ENCODE measurements at places on chromosomes 3 and 15.

DNA sequence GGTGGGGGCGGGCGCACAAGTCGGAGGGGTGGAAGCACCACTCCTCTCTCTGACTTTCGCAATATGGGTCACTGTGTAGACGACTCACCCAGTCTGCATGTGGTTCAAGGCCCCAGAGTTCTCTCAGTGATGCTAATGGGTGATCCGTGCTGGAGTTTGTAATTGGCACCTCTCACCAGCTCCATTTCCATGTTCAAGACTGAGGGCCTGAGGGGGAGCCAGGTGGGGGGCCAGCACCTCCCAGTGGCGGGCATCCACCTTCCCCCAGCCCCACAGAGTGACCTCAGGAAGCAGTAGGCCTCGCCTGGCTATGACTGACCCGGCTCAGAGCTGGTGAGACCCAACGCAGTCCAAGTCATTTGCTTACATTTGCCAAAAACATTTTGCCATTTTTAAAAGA is 230.0 kb upstream of the ST8SIA2 start:
- DNase-seq: no peak

DNA sequence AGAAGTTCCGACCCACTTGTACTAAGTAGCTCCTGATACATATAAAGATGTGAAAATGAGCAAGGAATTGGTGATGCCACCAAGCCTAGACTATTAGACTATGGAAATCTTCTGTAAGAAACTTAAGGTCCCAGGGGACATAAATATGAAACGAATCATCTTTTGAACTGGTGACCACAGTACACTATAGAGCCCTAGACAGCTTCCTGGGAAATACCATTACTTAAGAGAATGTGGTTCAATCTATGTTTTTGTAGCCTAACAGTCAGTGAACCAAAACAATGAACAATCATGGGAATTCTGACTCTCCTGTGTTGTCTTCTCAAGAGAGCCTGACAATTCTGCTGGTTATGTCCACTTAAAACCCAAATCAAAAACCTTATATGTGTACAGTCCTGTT is 191.6 kb downstream of the GREM1 start:
- no peak for DNase-seq

DNA sequence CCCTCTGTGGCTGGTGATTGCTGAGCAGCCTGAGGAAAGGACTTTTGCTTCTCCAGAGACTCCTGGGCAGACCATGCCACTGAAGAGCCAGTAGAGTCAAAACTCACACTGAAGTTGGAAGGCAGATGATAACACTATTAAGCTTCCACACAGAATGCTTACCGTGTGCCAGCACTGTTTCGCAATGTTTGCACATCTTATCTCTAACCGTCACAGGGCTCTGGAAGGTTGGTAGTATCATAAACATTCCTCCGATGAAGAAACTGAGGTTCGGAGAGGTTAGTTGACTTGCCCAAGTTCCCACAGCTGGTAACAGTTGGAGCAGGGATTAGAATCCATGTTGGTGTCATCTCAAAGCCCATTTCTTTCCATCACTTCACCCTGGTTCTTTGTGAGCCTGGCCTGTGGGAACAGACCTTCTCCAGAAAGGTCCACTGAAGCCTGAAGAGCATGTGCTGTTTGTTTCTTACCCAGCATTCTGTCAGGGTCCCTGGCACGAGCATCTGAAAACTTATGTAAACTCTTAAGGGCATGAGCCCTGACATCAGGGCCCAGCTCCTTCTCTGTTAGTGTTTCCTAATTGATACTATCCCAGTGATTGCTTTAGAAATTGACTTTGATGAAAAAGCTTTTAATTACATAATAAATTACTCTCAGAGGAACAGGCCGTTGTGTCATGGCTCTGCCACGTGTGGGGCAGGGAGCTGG is 77.0 kb upstream of the PRR23C start:
- no peak for DNase-seq

GRCh38 chr3:119310071-119310470 is 15.9 kb downstream of the ARHGAP31 start:
- no peak for DNase-seq

- peak; percentile 55 for DNase-seq
Observed at GRCh38 chr3:136195258-136196063, 674 bp downstream of the MSL2 start.

DNA sequence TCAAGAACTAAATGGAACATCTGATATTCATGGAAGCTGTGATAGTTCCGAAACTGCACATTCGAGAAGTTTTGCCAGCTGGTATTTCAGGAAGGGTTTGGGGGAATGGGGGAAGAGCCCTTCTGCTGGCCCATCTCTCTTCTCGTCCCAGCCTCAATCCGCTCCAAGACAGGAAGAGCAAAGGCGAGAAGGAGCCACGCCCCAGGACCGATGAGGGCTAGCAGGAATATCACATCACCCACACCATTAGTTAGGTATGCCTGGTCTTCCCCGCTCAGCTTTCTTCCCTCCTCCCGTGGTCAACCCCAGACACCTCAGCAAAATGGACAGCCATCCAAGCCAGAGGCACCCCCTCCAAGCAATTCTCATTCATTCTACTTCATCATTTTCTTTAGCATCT is 14.9 kb upstream of the PCSK6 start:
- no peak for DNase-seq

DNA sequence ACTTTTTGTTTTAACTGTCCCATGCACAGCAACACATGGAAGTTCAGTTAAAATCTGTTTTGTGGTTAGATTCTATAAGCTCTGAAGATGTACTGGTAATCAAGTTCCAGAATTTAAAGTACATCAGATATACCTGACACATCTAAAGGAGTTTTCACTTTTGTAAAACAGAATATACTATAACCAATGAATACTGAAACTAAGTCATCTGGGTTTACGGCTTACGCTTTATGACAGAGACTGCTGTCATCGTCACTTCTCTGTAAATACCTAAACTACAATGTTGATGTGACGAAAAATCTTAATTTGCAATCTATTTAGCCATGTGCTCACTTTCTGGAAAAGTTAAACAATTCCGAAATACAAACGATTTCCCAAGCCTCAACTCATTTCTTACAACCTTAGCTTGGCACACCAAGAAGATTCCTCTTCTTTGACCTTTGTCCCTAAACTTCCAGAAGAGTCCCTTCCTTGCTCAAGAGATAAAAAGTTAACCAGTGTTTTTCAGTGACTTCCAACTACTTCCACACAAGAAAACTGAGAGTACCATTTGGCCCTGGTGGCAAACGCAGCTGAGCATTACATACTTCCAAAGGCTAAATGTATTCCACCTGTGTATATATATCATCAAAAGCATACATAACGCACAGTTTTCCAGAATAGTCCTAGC is 56.8 kb upstream of the NEK10 start:
- DNase-seq: no peak

GRCh38 chr15:90099072-90099867 is 3.0 kb downstream of the IDH2 start:
- DNase-seq: no peak

DNA sequence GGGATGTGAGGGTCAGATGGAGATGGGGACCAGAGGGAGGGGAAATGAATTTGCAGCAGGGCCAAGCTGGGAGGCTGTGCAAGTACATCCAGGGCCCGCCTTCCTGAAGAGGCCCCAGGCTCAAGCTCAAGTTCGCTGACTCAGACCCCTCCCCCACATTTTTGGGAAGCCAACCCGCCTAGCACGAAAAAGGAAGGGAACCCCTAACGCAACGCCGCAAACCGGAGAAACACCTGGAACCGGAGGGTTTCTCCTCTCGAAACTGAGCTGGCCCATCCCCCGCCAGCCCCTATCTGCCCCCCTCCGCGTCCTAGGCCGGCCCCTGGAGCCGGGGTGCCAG is 624 bp downstream of the AP3B2 start:
- no peak for DNase-seq

DNA sequence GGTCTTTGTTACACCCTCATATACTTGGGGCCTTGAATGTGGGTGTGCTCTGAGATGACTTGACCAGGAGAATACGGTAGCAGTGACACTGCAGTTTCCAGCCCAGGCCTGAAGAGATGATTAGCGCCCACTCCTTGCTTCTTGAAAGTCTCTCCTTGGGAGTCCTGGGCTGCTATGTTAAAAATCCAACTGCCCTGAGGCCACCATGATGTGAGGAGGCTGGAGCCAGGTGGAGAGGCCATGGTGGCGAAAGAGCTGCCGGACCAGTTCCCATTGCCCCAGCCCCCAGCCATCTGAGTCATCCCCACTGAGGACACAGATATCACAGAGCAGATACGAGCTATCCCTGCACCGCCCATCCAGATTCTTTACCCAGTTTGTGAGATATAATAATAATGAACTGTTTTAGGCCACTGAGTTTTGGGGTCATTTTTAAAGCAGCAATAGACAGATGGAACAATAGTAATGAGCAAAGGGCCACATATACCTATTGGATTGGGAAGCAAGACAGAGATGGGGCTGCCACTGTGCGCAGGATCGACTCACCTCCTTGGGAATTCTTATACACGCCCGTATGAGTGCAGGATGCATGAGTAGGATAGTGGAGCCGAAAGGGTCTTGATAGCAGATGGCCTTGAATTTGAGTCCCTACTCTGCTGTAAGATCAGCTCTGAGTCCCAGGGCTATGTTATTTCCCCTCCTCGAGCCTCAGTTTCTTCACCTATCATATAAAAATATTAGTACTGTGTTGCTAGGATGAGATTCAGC is 12.1 kb upstream of the GATA2 start:
- DNase-seq: no peak

DNA sequence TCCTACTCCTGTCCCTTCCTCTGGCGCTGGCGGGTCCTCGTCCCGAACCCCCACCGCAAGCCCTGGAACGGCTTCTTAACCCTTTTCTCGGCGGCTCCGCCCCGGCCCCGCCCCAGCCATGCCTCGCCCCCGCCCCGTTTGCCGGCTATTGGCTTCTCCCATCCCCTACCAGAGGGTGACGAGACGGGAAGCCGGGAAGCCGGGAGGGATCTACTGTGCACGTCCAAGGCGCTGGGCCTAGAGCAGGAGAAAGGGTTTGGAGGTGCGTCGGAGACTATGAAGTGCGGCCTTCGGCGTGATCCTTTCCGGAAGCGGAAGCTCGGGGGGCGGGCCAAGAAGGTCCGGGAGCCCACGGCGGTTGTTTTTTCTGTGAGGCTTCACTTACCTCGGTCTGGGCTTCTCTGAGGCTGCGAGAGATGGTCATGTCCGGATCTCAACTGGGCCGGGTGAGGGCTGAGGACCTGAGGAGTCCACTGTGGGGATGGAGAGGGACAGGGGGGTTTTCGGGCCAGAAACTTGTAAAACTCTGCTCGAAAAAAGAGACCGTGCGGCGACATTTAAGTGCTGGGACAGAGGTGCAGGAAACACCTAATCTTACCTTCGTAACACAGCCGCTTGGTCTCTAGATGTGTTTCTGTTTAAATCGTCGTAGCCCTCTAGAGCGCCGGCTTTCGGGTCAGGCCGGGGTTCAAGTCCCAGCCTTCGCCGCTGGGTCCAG is 21.4 kb downstream of the ROPN1B start:
- DNase-seq: peak; percentile 28

GRCh38 chr15:52078876-52079700 is 33.5 kb downstream of the BCL2L10 start:
- peak; percentile 47 for DNase-seq

- no peak for DNase-seq
Observed at GRCh38 chr3:3334491-3334890, 155.0 kb upstream of the CRBN start.

DNA sequence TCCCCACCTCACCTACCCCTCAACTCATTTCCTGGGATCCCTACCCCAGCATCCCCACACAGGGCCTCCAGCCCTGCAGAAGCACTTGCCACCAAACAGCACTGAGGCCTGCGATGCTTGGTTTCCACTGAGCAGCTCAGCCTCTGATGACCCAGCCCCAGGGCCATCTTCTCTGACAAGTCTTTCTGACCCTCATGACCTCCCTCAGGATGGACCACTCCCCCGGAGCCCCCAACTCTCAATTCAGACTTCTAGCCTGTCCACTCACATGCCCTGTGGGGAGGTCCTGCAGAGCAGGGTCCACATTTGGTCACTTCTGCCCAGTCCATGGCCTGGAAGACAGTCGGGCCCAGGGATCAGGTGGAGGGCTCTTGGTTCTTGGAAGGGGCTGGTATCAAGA is 63.4 kb upstream of the SPATA12 start:
- no peak for DNase-seq

GRCh38 chr15:79853492-79854328 is 43.1 kb downstream of the MTHFS start:
- peak; percentile 35 for DNase-seq

- no peak for DNase-seq
Observed at GRCh38 chr3:30620402-30621360, 14.3 kb downstream of the TGFBR2 start.

DNA sequence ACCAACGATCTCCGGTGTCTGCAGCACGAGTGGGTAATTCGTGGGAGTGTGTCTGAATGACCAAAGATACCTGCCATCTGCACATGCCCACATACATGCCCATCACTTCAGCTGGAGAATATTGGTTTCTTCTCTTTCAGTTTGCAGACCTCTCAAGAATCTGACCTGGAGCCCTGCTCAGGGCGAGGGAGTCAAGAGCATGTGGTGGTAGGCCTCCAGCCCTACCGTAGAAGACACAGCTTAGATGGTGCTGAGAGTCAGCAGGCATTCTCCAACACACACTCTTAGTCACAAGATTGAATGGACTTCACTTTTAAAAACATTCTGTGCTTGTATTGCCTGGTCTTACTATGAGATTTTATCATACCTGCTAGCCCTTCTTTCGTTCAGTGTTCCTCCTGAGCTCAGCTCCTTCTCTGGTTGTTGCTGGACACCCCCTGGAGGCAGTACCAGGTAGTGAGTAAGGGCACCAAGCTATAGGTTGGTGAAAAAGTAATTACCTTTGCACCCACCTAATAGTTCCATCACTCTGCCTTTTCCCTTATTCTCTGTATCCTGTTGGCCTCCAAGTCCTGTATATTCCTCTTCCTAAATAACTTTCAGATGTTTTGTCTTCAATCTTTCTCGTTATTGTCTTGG is 252.0 kb downstream of the CACNA2D3 start:
- no peak for DNase-seq

DNA sequence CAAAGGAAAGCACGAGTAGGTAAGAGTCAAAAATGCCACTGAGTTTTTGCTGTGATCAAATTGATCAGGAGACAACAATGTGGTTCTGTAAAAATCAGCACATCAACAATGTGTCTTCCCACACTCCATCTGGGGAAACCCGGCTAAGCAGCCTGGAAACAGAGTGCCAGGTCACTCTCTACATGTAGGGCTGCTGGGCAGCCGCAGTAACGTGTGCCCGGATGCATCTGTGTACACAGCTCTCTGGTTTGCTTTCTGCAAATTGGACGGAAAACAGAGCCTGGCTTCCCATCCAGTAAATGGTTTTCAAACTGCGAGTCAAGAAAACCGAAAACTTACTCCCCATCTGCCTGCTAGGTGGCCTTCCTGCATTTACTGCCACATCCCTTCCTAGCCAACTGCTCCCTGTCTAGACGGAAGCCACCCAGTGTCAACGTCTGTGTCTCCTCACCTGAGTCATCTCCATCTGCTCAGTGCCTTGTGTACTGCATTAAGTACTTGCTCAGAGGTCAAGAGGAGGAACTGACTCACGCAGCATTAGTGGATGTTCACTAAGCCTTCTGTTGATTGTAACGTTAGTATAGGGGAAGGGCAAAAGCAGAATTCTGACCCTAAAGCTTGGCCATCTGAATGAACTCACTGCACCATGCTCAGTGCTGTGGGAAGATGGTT is 124.1 kb downstream of the TJP1 start:
- DNase-seq: no peak

- DNase-seq: no peak
Observed at GRCh38 chr3:30873671-30874070, 20.8 kb downstream of the GADL1 start.

GRCh38 chr15:62115847-62116246 is 49.1 kb downstream of the C2CD4A start:
- no peak for DNase-seq
